ENCODE measurements at places on chromosomes 4 and X. TPM values are rescaled to one million over a fixed set of nuclear protein-coding genes. Genes with fewer than 3 reads are reported as not detected.
A peak's percentile ranks its signal among the peaks of the same experiment; 100 is the strongest.

The C4orf51 gene
- total RNA-seq, result not detected

DNA sequence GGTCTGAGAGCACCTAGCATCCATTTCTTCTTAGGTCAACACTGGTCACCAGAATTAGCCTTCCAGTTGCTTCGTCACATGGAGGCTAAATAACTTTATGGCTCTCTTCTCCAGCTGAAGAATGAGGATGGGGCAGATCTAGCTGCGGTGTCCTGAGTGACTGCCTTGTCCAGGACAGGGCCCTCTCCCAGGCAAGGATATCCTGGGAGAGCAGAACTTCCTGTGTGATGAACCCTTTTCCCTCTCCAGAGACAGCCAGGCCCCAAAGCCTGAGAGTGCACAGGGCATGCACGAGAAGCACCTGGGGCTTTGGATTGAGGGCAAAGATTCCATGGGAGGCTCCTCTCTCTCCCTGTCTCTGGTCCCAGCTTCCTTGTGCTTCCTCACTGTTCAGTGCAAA is 108.2 kb upstream of the MAMLD1 start:
- DNase-seq, result no peak

The ADAM29 gene
- total RNA-seq, result not detected

- DNase-seq, result peak; percentile 58
Measured at GRCh38 chr4:20544645-20545044, 155.6 kb upstream of the PACRGL start.

DNA sequence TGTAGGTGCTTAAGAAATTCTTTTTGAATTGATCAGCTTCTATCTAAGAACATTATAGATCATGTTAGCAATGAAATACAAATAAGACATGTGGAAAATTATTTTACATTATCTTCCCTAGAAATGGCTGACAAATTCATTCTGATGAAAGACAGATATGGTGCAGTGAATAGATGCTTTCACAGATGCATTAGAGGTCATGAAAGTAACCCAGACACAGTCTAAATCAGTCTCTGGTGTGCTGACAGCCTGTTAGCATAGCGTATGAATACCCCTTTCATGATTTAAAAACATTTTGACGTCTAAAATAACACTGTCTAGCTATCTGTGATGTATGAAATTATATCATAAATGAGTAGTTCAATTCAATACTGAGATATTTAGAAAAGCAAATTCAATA is 180.9 kb downstream of the UNC5C start:
- no peak for DNase-seq

- DNase-seq, result no peak
Measured at GRCh38 chrX:137563681-137564651, 2.0 kb upstream of the ZIC3 start.

The LRP2BP gene
- total RNA-seq, result 1.3 TPM

The ARMCX5 gene
- 18.0 TPM for total RNA-seq

The ENPEP gene
- total RNA-seq, result 0.32 TPM

- DNase-seq, result no peak
Measured at GRCh38 chrX:2965965-2966364, 36.8 kb upstream of the ARSD start.

DNA sequence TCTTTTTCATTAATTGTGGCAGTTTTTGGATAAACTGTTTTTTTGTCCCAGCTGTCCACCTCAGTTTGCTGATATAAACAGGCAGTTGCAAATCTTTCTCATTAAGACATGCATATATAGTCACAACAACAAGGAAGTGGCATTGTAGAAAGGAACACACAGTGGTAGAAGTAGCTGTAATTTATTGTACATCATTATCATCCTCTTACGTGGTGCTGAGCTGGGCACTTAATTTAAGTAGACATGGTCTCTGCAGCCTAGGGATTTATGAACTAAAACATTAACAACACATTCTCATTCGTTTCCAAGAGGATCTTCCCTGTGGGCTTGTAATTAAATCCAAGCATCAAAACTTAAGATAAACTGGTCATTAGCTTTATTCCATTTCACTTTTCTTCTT is 500.2 kb downstream of the INPP4B start:
- no peak for DNase-seq

GRCh38 chr4:143514497-143514896 is 995 bp downstream of the SMARCA5 start:
- peak; percentile 67 for DNase-seq

- no peak for DNase-seq
Measured at GRCh38 chrX:130841776-130842175, 61.2 kb downstream of the ENOX2 start.

DNA sequence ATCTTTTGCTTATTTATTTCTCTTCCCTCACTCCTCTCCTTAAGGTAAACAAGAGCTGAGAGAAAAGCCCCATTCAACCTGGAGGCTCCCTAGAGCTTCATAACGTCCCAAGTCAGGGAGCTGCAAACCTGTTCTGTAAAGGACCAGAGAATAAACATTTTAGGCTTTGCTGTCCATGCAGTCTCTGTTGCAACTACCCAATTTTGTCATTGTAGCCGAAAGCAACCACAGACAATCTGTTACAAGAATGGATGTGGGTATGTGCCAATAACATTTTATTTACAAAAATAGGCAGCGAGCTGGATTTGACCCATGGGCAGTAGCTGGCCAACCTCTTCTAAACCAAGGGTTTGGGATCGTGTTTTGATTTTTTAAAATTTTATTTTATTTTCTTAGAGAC is 71.3 kb upstream of the TBL1X start:
- DNase-seq, result no peak

DNA sequence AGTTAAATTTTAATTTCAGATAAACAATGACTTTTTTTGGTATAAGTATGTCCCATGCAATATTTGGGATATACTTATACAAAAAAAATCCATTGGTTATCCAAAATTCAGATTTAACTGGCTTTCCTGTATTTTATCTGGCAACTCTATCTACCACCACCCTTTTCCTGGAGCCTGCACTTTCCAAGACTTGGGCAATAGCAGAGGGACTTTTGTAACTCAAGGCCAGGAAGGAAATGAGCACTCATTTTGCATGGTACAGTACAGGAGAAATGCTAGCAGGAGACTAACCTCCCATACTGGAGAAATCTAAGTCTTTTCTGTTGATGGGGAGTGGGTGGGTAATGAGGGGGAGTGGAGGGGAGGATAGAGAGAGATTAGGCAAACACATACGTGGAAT is 37.7 kb upstream of the PLAC1 start:
- DNase-seq, result no peak

DNA sequence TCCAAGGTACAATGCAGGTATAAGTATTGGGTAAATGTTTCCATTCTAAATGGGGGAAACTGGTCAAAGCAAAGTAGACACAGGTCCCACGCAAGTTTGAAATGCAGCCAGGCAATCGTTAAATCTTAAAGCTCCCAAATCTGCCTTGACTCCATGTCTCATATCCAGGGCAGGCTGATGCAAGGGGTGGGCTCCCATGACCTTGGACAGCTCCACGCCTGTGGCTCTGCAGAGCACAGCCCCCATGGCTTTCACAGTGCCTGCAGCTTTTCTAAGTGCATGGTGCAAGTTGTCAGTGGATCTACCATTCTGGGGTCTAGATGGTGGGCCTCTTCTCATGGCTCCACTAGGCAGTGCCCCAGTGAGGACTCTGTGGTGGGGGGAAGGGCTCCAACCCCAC is 436.4 kb downstream of the DMD start:
- DNase-seq, result no peak

GRCh38 chrX:15150586-15150985 is 119.3 kb downstream of the ASB9 start:
- DNase-seq, result no peak

DNA sequence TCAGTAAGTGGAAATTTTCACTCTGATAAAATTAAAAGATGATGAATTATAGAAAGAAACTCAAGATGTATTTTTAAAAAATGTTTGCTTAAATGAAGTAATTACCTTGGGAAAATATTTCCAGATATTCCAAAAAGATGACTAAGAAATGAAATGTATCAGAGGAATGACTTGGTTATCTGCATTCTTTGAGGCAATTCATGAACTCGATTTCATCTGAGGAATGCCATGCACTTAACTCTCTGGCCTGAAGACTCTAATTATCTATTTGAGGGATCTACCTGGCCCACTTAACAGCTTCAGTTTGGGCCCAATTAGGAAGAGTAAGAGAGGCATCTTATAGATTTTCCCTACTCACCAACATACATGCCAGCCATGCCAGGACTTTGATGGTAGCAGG is 182.3 kb downstream of the INPP4B start:
- DNase-seq, result no peak

- peak; percentile 81 for DNase-seq
Measured at GRCh38 chr4:86338989-86339388, 20.9 kb downstream of the MAPK10 start.

DNA sequence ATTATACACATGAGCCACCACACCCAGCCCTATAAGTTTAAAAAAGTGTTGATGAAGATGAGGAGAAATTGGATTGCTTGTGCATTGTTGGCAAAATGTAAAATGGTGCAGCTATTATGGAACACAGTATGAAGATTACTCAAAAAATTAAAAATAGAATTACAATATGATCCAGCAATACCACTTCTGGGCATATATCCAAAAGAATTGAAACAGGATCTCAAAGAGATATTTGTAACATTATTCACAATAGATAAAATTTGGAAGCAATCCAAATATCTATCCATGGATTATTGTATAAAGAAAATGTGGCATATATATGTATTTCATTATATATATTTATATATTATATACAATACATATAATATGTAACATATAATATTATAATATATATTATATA is 515.6 kb upstream of the GNPDA2 start:
- DNase-seq, result no peak

DNA sequence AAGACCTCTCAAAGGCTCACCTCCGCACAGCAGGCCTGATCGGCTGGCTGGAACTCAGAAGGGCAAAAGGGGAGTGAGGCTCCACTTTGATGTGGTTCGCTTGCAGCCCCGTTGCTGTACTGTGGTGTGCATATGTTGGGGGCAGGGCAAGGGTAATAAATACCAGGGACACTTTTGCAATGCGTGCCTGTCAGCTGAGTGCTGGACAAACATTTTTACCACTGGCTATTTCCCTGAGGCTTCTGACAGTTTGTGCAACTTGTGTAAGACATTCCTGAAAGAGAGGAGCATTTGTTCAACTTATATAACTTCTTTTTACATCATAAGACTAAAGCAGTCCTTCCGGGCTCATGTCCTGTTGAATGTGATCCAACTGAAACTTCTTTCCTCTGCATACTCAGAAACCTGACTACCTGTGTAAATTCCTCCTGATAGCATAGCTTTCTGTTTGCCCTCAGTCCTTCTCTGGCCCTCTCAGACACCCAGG is 82.3 kb downstream of the SPRY1 start:
- DNase-seq, result peak; percentile 89

The CCKAR gene
- total RNA-seq, result 0.43 TPM

GRCh38 chr4:140744421-140744820 is 11.8 kb downstream of the TBC1D9 start:
- DNase-seq, result no peak

- DNase-seq, result no peak
Measured at GRCh38 chr4:163343604-163344146, at the start of gene NPY5R. Gene NPY5R, plus strand, starts transcription at chr4:163343892. Its CDS starts 6,382 bp downstream, at chr4:163350274.

GRCh38 chrX:140711894-140712293 is 2.3 kb downstream of the LINC00632 start:
- DNase-seq, result no peak

GRCh38 chr4:186984105-186984644 is 260.5 kb upstream of the FAT1 start:
- no peak for DNase-seq

DNA sequence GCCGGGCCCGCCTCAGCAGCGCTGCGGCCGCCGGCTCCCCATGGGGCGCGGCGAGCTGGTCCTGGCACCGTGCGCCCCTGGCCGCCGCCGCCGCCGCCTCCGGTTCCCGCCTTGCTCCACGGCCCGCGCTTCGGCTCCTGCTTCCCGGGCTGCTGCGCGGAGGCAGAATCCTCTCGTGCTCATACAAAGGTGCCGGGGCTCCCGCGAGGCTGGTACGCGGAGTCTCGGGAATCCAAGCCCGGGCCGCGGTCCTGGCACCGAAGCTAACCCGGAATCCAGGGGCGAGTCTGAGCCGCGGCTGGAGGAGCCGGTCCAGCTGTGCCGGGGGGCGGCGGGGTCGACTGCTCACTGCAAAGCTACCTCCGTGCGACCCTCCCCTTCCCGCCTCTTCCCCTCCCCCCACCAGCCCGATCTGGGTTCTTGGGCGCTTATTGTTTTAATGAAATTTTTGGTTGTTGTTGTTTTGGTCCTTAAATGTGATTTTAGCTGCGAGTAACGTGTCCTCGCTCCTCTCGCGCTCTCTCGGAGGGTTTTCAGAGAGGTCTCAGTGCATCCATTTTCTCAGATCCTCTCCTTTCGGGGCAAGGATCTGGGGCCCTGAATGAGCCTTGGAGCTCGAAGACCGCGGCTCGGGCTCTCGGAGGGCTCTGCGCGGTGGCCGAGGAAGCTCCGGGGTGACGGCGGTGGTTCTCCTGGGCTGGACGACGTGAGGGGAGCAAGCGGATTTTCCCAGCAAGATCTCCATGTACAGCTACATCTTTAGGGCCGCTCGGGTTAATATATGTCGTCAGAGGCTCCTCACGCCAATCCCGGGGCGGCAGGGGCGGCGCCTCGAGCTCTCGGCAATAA is at the start of gene HAND2:
HAND2 (minus strand) TSS at position 753 of the 849 bp plus-strand sequence. CDS start 940 bp downstream, outside the sequence.
- peak; percentile 99 for DNase-seq

The CCNB3 gene
- total RNA-seq, result 4.3 TPM

GRCh38 chrX:118346258-118347094 is 570 bp downstream of the WDR44 start:
- DNase-seq, result peak; percentile 21

DNA sequence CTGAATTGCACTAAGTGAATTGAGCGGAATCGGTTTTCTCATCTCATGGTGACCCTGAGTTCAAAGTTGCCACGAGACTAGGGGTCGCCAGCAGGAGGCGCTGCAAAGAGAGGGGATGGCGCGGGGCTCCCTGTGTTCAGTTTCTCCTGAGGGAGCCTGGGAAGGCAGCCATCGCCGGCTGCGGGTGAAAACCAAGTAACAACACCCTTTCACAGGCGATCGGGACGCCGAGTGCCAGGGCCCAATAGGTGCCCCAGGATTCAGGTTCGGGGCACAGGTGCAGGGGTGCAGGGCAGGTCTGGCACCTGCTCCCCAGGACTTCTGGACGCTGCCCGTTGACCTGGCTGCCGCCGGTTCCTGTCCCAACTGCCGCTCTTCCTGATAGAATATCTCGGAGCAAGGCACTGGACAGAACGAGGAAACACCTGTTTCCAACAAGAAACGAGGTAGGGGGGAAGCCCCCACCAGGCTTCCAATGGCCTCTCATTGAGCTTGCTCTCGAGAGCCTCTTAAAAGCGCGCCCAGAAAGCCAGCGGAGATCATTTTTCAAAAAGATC is 1.1 kb upstream of the FGF16 start:
- peak; percentile 3 for DNase-seq

GRCh38 chrX:111519215-111519614 is 7.8 kb downstream of the SERTM2 start:
- peak; percentile 82 for DNase-seq

All from fibroblast of villous mesenchyme (primary cell).